ENCODE measurements at places on chromosomes 1 and 21.

DNA sequence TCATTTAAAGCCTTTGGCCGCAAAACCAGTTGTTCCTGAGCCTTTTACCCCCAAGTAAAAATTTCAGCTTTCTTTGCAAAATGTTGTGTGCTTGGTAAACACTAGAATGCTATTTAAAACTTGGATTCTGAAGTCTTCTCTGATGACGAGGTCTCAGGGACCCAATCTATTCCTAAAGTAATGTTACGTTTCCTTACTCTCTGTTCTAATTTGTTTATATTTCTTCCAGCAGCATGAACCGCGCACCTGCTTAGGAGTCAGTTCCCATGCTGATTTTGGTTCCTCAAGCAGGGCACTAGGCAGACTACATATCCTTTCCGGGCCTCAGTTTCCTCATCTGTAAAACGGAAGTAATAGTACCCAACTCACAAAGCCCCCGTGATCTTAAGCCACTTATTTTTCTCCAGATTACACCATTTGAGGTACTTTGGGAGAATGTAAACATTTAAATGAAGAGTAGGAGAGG is 969 bp upstream of the ALDH4A1 start:
- DNase-seq, result no peak

DNA sequence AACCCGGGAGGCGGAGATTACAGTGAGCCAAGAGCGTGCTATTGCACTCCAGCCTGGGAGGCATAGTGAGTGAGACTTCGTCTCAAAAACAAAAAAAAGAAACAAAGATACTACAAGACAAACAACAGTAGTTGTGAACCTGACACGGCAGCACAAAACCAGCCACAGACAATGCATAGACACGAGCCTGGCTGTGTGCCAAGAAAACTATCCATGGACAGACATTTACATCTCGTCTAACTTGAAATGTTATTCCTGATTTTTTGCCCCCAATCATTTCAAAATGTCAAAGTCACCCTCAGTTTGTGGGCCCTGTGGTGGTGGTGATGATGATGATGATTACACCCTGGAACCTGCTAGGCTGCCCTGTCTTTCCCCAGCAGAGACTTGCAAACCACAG is 6.3 kb downstream of the KLHL21 start:
- DNase-seq, result no peak

- no peak for DNase-seq
These were observed 5.7 kb downstream of the S1PR1 start for GRCh38 chr1:101242324-101243050.

- no peak for DNase-seq
These were observed 32.4 kb downstream of the GNB1 start for GRCh38 chr1:1858382-1859086.

DNA sequence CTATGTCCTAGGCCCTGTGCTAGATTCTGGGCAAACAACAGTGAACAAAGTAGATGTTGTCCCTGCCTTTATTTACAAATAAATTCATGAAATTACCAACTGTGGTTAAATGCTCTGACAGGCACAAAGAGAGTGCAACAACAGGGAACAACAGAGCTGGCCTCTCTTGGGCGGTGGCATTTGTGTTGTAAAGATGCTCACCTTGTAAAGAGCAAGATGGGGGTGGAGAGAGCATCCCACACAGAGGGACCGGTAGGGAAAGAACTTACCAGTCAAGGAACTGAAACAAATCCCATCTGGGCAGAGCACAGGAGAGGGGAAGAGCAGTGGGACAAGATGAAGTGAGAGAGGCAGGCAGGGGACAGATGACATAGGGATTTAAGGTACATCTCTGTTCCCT is 21.6 kb upstream of the SLC22A15 start:
- no peak for DNase-seq
